Erythroblast (primary cell): ENCODE measurements at places on chromosomes 13 and 19.
A peak's percentile ranks its signal among the peaks of the same experiment; 100 is the strongest.

DNA sequence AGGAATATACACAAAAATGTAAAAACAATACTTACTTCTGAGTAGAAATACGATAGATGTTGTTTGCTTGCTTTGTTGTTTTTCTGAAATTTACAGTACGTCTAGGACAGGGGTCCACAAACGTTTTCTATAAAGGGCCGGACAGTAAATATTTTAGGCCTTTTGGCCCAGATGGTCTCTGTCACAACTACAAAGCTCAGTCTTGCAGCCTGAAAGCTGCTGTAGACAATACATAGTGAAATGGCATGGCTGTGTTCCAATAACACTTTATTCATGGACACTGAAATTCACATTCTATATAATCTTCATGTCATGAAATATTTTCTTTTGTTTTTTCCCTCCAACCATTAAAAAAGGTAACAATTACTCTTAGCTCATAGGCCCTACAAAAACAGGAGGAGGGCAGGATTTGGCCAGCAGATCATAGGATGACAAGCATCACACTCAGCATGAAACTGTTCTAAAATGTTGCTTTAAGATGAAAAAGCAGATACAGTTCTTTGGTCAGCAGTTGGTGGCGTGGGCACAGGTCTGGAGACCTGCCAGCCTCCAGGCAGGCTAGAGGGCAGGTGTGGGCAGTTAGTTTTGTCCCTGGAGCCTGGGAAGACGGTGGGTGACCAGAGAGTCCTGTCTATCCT is at the start of gene EDDM13:
EDDM13 (plus strand) TSS at position 588 of the 638 bp plus-strand sequence. CDS start 87 bp downstream, outside the sequence.
- no peak for DNase-seq

- DNase-seq, result peak; percentile 89
Measured at GRCh38 chr19:45076029-45076850, at the start of gene ZNF296. Gene ZNF296 (minus strand): TSS chr19:45076478. CDS start chr19:45076373, 105 bp downstream.

- DNase-seq, result no peak
Measured at GRCh38 chr19:48560095-48560530, 8.1 kb downstream of the SULT2B1 start.

DNA sequence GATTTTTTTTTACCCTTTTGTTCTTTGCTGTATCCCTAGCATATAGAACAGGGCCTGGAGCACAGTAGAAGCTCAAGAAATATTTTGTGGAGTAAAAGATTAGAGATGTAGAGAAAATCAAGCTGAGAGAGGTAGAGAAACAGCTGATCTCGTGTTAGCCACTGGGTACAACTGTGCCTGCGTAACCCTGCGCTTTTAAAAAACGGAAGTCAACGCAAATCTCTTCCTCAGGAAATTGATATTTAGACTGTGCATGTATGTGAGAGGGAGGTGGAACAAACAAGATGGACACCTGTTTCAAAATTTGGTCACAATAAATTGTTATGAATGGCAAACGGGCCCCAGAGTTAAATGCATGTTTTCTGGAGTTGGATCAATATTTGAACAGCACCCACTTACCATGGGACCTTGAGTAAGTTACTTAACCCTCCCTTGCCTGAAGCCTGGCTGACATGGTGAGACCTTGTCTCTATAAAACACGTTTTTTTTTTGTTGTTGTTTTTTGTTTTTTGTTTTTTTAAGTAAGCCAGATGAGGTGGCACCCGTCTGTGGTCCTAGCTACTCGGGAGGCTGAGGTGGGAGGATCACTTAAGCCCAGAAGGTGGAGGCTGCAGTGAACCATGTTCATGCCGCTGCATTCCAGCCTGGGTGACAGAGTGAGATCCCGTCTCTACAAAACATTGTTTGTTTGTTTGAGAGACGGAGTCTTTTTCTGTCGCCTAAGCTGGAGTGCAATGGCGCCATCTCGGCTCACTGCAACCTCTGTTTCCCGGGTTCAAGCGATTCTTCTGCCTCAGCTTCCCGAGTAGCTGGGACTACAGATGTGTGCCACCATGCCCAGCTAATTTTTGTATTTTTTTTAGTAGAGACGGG is 3.3 kb upstream of the EPOR start:
- DNase-seq, result no peak

- no peak for DNase-seq
Measured at GRCh38 chr13:94160875-94161274, 318.6 kb downstream of the DCT start.

DNA sequence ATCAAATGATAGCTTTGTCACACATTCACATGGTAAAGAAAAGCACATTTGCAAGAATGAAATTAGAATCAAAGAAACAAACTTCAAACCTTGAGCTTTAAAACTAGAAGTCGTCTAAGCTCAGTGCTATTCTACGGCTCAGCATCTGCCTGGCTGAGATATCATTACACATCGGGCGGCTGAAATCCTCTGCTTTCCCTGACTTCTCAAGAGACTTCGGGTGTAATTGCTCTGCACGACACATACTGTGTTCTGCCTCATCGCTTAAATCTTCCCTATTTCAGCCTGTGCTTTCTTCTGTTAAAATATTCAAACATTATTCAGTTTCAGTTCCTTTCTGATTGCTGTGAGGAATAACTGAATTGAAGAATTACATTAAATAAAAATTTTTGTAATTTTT is 265.3 kb downstream of the NALCN start:
- DNase-seq, result no peak

DNA sequence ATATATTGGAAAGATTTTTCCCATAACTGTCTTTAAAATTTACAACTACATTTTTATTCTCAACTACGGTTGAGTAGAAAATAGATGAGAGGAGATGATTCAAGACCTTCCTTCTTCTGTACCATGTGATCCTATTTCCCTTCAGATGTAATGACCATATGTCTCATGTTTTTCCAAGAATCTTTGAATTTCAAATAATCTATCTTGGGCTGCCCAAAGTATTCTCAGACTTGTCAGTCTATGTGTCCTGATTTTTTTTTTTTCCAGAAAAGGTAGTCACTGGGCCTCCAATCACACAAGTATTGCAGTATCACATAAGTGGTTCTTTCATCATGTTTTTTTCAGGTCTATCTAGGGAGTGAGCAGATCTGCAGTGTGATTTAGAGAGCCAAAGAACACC is 392.4 kb downstream of the RFC3 start:
- no peak for DNase-seq

DNA sequence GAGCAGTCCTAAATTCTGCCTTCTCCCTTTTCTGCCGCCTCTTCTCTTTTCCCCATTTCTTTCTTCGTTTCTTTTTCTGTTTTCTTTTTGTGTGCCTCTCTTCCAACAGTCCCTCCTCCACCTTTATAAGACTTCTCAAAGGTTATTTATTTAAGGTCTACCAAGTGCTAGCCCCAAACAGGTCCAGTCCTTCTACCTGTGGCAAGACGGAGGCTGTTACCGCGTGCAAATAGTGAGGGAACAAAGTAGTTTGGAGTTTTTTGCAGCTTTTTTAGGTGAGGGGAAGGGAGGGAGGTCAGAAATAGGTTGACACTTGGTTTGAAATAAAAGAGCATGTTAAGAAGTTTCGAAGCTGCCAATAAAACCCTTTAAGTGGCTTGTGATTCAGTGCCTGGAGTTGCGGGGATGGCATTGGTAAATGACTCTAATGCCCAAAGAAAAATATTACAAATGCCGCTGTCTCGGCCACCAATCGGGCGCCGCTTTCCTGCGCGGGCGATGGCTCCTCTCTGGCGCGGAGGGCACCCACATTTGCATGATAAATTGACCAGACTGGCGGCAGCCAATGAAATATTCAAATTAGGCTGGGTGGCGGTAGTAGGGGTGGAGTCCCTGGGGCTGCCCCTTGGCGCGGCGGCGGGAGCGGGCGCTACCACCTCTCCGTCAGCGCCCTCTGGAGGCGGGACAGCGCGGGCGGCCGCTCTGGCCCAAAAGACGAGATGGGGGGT is 7.5 kb upstream of the TSHZ3 start:
- peak; percentile 48 for DNase-seq

DNA sequence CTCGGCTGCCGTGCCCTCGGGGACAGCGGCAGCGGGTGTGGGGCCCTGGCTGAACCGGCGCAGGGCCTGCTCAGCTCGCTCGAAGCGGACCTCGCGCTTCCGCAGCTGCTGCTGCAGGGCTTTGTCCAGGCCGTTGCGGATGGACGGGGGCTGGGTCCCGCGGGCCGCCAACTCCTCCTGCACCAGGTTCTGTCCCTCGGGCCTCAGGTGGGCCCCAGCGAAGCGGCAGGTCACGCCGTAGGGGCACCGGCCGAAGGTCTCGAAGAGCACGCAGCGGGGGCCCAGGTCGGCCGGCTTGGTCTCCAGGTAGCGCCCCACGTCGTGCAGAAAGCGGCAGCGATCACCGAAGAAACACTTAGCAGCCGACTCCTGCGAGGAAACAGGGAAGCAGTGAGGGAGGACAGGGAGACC is 1.6 kb downstream of the DUS3L start:
- DNase-seq, result no peak

DNA sequence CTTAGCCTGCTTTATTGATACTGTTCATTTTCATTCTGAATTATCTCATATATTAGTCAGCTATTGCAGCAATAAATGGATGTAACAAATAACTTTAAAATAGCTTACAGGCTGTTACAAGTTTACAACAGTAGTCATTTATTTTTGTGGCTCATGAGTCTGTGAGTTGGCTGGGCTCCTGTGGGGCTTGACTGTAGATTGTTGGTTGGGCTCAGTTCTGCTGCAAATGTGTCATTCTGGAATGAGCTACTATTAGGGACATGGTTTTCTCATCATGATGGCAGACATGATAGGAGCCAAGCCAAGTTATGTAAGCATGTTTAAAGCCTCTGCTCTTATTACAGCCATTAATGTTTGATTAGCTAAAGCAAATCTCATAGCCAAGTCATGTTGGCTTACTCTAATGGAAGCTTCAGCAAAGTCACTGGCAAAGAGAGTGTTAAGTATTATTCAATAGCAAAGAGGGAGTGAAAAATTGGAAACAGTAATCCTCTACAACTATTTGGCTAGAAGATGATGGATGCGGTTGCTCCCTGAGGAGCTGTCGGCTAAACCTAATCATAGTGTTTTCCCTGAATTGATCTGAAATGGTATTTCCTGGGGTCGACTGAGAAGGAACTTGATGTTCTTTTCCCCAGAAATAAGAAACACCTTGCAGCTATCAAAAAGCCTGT is 391.3 kb downstream of the TDRD3 start:
- no peak for DNase-seq

GRCh38 chr19:54299515-54299914 is 13.5 kb downstream of the LILRA5 start:
- DNase-seq, result no peak

DNA sequence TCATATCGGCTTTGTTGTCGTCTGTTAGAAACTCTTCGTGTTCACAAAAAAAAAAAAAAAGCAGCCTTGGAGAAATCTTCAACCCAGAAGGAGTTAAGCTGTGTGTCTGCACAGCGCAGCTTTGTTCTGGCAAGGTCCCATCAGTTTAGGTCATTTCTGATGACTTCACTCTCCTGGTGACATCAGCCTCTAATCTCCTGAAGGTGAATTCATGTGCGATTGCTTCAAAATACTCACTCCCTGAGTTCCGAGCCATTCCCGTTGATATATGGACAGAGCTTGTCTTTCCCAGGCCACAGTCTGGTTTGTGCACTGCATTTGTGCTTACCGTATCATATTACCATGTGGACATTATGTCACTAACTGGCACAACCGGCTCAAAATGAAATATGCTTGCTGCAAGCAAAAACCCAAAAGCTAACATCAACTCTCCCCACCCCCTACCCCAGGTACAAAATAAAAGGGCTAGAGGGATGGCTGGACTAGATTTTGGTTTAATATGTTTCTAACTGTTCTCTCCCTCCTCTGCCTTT is 342.4 kb downstream of the KCNRG start:
- DNase-seq, result no peak

GRCh38 chr13:55992145-55992544 is 1148.6 kb upstream of the PRR20A start:
- DNase-seq, result no peak

- DNase-seq, result no peak
Measured at GRCh38 chr13:97133955-97134354, 88.2 kb upstream of the MBNL2 start.

DNA sequence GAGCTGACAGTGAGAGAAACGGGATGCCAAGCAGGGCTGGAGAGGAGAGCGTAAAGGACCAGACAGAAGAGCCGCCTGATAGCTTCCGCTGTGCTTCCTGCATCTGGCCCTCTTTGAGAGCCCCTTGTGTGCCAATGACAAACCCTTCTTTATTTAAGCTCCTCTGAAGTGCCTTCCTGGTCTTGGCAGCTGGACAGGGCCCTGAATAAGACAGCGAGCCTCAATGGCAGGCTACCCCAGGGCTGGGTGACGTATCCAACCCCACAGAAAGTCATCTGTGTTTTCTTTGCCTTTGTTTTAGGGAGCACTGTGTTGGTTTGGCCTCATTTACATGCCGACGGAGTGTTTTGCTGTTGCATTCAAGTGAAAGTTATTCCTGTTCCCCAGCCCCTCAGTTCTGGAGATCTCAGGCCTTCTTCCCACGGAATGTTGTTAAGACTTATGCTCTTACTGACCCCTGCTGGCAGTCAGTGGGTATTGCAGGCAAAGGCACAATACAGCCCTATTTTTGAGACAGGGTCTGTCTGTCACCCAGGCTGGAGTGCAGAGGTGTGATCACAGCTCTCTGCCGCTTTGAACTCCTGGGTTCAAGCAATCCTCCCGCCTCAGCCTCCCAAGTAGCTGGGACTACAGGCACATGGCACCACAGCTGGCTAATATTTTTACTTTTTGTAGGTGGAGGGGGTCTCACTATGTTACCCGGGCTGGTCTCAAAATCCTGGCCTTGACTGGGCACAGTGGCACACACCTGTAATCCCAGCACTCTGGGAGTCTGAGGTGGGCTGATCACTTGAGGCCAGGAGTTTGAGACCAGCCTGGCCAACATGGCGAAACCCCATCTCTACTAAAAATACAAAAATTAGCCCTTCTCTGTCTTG is 16.8 kb downstream of the CCL25 start:
- peak; percentile 70 for DNase-seq

DNA sequence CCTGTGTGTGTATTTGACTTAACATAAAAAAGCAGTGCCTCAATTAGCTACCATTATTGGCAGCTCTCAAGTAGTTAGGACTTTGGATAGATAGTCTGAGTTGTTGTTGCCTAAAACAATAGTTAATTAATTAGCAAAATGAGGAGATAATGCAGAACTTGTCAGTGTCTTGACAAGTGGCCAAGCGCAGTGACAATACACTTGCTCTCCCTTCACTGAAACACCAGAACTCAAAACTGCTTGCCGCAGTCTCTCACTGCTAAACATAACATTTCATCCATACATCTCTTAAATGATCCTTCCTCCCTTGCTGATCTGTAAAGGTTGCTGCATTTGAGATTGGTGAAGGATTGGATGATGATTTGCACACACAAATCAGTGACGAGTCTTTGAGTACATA is 61.7 kb downstream of the ARHGAP35 start:
- DNase-seq, result no peak
